ENCODE measurements at places on chromosomes 2 and 18. TPM values are rescaled to one million over a fixed set of nuclear protein-coding genes. Genes with fewer than 3 reads are reported as not detected.

REEP1 gene
- total RNA-seq, result 0.68 TPM

FAM228A gene
- total RNA-seq, result not detected

UGT1A10 gene
- total RNA-seq, result 0.18 TPM

CD8B2 gene
- not detected for total RNA-seq

MYO7B gene
- total RNA-seq, result 0.19 TPM

CYRIA gene
- total RNA-seq, result 0.60 TPM

DSC2 gene
- total RNA-seq, result 0.86 TPM

SPATA3 gene
- not detected for total RNA-seq

Measured in A549 treated with ZK216348 at 1 μM for 4 hours (cell line).